ENCODE measurements at places on chromosomes 2 and 18. TPM values are rescaled to one million over a fixed set of nuclear protein-coding genes. Genes with fewer than 3 reads are reported as not detected.

Gene OTOS
- total RNA-seq = not detected

Gene RND3
- 26.9 TPM for total RNA-seq

Gene KCNF1
- total RNA-seq = 0.30 TPM

Gene CYBRD1
- 48.4 TPM for total RNA-seq

GRCh38 chr18:49021433-49022129, 70.8 kb upstream of the SMAD7 start:
- peak; percentile 38 for DNase-seq

DNA sequence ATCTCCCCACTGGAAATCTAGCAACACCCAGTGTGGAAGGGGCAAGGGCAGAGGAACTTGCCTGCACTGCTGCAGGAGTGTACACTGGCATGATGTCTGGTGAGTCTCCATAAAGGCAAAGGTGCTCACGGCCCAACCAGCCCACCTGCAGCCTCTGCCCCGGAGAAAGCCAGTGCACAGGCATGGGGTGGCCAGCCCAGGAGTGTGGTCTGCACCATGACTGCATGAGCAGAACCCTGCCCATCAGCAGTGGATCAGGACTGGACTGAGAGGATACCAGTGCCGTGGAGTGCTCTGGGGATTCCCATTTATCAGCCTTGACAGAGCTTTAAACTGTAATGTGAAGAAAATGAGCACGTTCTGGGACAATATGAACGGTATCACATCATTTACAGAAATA, 342.6 kb upstream of the HS6ST1 start:
- DNase-seq = no peak

DNA sequence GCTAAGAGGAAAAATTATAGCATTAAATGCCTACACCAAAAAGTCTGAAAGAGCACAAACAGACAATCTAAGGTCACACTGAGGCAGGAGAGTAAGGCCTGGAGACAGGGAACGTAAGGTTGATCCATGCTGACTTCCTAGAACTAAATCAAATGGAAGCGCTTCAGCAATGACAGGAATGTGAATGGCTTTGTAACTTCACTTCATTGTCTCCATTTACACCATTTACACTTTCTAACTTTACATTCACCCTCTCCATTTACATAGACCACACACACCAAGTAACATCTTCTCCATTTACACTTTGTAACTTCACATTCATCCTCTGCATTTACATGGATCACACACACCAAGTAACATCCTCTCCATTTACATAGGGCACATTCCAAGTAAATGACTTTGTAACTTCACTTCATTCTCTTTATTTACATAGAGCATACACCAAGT, 103.1 kb upstream of the SPATS2L start:
- DNase-seq = no peak

GRCh38 chr2:24231461-24231881, 56.6 kb downstream of the FAM228A start:
- no peak for DNase-seq

- no peak for DNase-seq
These were observed 2.5 kb upstream of the KYNU start for GRCh38 chr2:142875010-142875409.

- DNase-seq = no peak
These were observed 148.0 kb upstream of the KCTD1 start for GRCh38 chr18:26696308-26696707.

DNA sequence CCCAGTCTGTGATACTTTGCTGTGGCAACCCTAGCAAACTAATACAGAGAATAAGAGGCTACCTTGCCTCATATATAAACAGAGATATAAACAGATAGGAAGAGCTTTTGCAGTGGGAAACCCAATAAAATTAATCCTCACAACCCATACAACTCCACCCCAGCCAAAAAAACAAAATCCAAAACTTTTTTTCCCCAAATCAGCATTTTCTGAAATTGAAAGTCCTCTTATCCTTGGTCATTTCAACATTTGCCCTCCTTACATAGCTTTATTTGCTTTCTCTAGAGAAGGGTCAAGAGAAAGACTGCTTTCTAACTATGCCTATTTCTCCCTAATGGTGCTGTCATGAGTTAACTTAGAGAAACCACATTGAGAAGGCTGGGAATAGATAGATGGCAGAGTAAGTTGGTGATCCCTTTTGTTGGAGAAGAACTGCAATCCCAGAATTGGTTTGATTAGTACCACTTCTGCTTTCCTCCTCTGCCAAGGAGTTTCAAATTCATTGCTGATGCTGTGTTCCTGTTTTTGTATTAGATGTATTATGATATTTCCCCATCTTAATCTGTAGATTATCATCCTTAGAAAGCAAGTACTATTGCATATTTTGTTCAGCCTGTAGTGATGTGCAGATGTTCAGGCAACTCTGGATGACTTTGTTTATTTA, 76.5 kb upstream of the B3GNT2 start:
- no peak for DNase-seq

GRCh38 chr2:189858291-189858690, 74.0 kb downstream of the PMS1 start:
- DNase-seq = no peak

DNA sequence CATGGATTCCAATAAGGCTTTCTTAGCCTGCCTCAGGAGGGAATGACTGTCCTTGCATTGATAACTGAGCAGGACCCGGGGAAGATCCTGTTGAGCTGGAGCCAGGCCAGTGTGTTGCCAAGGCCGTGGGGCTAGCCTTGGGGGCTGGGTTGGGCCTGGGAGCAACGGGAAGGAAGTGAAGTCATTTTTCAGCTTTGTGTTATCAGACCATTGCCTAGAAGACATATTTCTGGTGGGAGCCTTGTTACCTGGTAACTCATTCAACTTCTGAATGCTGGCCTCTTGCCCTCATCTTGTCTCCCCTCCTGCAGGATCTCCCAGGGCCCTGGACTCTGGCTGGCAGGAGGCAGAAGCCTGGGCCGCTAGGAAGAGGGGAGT, 92.7 kb upstream of the MGAT5 start:
- DNase-seq = peak; percentile 52

DNA sequence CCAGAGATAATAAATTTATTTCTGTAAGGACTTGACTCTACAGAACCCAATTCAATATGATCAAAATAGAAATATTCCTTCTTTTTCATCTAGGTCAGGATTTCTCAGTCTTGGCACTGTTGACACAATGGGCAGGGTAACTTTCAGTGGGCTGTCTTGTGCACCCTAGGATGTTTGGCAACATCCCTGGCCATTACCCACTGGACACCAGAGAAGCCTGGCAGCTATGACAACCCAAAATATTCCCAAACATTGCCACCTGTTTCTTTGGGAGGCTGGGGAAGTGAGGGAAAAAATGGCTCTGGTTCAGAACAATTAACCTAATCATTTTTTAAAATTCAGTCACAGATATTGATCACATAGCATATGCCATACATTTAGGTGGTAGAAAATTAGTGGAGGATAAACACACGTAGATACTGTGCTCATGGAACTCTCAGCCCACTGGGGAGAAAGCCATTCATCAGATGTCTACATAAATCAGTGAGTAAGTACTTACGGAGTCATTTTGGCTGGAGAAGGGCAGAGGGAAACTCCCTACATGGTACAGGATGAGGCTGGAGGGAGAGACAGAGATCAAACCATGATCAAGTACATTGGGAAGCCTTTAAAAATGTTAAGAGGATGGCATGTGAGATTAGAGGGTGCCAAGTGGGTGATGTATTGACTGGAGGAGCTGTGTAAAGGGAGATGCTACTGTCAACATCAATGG, 718 bp upstream of the TNP1 start:
- DNase-seq = no peak

DNA sequence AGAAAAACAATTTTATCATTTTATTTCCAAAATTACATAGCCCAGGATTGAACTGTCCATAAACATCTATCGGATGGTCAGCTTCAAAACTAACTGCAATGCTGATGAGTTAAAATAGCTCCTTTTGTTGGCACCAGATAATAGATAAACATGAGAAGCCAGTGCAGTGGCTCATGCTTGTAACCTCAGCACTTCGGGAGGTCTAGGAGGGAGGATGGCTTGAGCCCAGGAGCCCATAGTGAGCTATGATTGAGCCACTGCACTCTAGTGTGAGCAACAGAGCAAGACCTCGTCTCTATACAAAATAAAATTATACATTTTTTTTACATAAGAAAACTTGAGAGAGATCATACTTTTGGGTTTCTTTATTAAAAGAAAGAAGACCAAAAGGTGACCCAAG, 34.6 kb upstream of the IMPA2 start:
- DNase-seq = no peak
